ENCODE measurements at places on chromosomes 16 and 17. TPM values are rescaled to one million over a fixed set of nuclear protein-coding genes. Genes with fewer than 3 reads are reported as not detected.

DNA sequence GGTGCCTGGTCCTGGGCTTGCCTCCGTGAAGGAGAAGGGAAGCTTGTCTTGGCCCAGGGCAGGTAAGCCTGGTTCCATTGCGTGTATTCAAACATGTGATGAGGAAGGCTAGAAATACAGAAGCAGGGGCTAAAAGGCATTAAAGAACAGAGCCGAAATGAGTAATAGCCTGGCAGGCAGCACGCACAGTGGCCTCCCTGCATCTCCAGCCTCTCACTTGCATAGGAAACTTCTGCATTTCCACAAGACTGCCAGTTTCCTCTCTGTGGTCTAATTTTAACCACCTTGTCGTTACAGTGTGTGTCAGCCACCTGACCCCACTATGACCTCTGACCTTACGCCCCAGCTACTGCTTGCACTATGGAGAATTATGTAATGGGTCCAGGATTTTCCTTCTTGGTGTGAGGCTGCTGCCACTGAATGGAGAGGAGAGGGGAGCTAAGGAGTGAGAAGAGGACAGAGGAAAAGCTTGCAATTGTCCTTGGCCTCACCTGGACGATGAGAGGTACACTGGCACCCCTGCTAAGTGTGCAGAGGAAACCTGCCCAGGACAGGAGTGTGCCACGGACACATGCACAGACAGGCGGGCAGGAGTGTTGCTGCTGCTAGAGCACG is 32.8 kb downstream of the HIC1 start:
- peak; percentile 88 for DNase-seq

DNA sequence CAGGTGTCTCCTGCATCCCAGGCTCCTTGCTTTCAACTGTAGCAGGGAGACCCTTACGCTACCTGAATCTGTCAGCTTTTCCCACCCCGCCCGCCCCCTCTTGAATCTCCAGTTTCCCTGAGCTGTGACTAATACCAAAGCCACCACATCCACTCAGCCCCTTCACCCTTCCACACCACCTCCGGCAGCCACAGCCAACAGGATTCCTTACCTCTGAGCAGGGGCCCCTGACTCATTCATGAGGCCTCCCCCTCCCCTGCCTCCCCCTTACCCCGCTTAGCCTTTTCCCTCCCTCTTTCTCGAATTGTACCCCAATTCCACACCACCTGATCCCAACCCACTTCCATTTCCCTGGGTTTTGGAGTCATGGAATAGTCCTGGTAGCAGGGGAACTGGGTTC is 2.3 kb downstream of the STX1B start:
- no peak for DNase-seq

DNA sequence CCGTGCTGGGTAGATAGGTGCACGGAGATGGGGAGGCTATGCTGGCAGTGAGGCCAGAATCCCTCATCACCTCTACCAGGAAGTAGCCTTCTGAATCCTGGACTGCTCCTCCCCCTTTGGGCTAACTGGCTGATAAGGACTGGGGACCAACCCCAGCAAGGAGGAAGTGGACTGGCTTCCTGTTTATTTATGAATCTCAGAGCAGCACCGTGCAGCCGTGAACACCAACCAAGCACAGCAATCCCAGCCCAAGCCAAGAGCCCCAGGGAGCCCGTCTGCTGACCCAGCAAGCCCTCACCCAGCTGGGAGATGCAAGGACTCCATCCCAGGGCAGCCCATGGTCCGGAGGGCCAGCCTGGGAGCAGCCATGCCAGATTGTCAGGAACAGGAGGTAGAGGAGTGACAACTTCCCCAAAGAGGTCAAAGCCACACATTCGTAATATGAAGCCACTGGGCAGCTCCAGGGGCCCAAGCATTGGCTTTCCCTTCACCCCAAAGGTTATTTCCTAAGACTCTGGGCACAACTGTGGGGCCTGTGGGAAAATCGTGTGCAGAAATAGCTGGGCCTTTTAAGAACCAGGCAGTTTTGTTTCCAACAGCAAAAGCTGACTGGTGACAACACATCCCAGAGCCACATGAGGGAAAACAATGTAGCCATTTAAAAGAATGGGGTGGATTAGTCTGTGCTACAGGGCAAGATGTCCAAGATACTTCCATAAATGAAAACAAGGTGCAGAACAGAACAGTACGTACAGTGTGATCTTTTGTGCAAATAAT is 23.9 kb downstream of the PHB1 start:
- DNase-seq: no peak

GRCh38 chr17:48549281-48549630 is 4.3 kb upstream of the HOXB2 start:
- no peak for DNase-seq

DNA sequence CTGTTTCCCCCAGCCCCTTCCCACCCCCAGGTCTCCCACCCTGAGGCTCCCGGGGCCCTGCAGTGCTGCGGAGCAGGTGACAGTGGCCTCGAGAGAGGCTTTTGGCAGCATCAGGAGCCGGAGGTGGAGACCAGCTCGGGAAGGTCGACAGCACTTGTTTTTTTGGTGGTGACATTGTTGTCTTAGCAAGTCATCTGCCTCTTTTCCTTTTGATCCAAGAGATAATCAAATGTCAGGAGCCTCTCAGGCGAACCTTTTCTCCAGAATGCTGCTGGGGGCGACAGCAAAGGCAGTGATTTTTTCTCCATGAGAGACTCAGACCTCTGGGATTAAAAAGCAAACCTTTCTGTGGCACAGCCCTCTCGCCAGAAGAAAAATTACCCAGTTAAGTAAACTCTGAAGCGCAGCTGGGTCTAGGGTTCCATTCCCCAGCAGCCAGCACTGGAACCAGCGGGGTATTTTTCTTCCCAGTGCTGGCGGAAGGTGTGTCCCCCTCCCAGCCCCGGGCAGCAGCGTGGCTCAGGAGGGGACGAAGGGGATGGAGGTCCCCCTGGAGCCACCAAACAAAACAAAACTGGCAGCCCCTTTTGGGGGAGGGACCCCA is 37.2 kb downstream of the GRIN2C start:
- DNase-seq: no peak

DNA sequence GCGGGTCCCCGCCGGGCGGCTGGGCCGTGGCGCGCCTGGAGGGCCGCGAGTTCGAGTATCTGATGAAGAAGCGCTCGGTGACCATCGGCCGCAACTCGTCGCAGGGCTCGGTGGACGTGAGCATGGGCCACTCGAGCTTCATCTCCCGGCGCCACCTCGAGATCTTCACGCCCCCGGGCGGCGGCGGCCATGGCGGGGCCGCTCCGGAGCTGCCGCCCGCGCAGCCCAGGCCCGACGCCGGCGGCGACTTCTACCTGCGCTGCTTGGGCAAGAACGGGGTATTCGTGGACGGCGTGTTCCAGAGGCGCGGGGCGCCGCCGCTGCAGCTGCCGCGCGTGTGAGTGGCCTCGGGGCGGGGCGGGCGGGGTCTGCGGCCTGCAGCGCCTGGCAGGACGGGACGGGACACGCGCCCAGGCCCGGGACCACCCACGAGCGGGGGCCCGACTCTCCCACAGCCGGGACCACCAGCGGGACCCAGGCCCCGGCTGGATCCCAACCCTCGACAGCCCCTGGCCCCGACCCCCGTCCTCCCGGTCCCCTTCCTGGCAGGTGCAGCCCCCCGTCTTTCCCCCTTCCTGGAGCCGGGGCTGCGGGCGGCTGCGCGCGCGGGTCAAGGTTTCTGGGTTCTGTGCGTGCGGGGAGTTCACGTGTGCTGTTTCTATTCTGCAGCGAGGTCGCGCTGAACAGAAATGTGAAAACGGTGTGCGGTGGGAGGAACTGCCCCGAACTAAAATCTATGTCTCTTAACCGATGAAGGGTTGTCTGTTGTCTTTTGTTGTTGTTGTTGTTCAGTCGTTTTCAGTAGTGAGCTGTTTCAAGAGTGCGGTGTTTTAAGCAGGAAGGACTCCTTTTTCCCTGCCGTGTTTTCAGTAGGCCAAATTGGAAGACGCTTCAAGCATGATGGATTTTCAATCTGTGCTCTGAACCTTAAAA is 705 bp downstream of the FOXK2 start:
- no peak for DNase-seq

Gene PRR15L
- not detected for total RNA-seq

Measured in adrenal gland (tissue), 19 donors.